ENCODE measurements at places on chromosomes 7 and 10.

DNA sequence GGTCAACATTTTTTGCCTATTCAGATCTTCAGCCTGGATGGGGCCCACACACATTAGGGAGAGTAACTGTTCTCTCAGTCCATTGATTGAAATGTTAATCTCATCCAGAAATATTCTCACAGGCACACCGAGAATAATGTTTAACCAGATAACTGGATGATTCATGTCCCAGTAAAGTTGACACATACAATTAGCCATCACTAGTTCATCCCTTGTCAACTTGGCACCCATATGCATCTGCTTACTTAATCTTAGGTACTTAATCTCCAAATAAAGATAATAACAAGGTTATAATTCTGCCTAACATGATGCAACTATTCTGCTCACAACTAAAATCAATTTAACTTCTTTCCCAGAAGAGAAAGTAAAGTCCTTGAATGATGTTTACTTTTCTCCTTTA, 502.6 kb downstream of the ADRA2A start:
- DNase-seq: no peak

DNA sequence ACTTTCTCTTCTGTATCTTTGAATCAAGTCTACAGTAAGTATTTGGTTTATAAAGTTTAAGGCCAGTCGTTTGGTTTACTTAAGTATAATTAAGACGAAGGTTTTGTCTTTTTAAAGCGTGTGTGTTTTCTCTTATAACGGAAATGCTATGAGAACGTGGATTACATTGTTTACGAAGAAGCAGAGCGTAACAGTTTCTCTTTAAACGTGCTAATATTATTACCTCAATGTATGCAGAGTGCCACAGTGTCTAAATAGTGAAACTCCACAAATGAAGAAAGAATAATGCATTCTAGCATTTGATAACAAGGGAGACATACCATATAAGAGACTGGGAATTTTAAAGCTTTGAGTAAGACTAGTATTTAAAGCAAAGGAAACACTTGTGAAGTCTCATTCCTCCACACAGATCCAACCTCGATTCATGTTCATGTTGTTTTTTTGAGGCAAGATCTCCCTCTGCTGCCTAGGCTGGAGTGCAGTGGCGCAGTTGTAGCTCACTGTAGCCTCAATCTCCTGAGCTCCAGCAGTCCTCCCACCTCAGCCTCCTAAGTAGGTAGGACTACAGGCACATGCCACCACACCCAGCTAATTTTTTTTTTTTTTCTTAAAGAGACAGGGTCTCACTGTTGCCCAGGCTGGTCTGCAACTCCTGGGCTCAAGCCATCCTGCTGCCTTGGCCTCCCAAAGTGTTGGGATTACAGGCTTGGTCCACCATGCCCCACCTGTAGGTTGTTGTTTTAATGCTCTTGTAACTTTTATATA, 75.1 kb downstream of the ANKRD61 start:
- no peak for DNase-seq

DNA sequence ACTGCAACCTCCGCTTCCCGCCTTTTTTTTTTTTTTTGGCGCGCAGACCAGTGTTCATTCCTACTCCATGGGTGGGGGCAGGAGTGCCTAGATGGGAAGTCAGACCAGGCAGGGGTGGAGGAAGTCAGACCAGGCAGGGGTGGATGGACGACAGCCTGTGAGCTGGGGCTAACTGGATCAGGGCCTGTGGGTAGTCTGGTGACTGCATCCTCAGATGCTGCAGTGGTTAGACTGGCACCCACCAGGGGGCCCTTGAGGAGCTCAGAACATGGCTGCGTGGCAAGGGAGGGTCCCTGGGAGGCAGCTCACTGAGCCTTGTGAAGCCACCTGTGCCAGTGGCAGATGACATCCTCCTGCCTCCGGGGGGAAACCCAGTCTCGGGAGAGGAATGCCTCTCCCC, 35.1 kb downstream of the RCC1L start:
- no peak for DNase-seq

GRCh38 chr10:26801831-26802230, 58.9 kb downstream of the ABI1 start:
- DNase-seq: no peak

DNA sequence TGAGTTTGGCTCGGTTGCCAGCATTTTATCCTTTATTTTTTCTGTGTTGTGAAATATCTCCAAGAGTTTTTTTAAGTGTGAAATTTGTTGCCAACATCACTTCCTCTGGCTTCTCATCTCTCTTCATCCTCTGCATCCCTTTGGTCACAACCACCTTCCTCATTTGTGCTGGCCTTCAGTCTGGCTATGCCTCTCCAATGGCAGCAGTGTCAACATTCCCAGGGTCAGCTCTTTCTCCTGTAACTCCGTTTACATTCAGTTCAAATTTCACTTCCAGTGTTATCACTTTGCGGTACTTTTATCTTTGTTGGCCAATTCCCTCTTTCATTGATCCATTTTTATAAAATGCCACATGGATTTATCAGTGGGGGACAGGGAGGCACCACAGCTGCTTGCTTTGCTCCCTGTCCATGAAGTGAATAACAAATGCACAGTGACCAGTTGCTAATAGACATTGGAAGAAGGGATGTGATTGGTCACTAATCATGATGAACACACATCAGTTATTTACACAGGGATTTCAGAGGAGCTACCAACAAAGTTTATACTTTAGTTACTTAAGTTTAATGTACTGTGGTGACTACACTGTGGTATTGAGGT, 311.4 kb upstream of the LRGUK start:
- no peak for DNase-seq

DNA sequence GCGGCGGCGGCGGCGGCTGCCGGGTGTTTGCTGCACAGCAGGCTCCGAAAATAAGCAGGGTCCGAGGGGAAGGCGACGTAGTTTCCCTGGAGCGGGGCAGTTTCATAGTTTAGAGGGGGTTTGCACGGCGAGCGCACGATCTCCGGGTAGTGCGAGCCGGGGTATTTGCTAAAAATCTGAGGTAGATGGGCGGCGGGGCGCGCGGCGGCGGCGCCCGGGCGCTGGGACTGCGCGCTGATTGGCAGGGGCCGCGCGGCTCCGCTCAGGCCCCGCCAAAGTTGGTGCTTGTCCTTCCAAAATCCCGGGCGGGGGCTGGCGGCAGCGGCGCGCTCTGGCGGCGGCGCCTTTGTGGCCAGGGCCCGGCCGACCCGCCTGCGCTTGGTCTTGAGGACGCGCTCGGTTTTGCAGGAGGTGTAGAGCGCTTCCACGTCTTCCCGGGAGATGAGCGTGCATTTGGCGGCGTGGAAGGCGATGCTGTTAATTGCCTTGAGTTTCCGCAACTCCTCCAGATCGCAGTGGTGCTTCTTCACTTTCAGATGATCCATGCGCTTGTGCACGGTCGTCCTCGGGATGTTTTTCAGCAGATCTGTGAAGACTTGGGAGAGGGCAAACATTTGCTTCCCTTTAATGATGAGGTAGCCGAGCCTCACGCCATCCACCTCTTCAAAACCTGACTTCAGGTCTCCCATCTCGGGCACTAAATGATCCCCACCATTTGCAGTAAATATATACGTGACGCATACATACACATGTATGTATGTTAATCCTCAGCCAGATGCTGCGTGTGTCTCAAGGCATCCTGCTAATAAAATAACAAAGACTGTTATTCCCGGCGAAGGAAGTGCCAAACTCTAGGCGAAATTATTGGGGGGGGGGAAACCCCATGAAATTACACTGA, 8.1 kb downstream of the SKIDA1 start:
- DNase-seq: no peak

GRCh38 chr10:33556620-33557019, 222.2 kb upstream of the NRP1 start:
- no peak for DNase-seq

- no peak for DNase-seq
Measured at GRCh38 chr10:5620966-5621365, 45.4 kb downstream of the ASB13 start.

DNA sequence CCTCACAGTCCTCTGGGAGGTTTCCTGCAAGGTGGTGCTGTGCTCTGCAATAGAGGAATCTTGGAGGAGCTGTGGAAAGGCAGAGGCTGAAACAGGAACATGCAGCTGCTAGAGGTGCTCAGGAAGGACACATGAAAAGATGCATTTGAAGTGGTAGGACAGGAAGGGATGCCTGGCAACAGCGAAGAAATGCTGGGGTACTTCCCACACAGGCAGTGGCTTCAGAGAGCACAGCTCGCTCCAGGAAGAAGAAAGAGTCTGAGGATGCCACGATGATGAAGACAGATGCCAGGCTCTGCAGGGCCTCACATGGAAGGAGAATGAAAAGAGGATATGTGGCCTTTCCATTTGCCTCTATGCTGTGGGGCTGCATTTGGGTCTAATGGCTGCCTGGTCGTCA, 77.0 kb upstream of the TMEM72 start:
- DNase-seq: no peak

- no peak for DNase-seq
Measured at GRCh38 chr7:116711790-116712189, 39.8 kb downstream of the MET start.

GRCh38 chr7:123472327-123472726, 62.1 kb downstream of the IQUB start:
- no peak for DNase-seq

- DNase-seq: no peak
Measured at GRCh38 chr10:31133251-31133791, 101.7 kb upstream of the ZNF438 start.

DNA sequence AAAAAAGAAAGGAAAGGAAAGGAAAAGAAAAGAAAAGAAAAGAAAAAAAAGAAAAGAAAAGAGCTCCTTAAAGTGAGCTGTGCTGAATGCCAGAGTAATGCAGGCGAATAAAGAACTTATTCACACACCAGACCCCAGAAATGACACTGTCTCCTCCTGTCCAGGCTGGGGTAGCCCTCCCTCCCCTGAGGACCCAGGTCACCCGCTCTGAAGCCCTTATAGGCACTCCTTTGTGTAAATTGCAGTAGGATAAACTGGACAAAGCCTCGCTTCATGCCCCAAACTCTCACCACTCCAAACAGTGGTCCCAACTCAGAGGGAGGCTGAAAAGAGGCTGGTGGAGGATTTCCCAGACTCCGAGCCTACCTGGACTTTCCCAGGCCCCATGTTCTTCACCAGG, 46.3 kb downstream of the PKD1L1 start:
- DNase-seq: no peak

- no peak for DNase-seq
Measured at GRCh38 chr7:149791-150636, 42.4 kb upstream of the FAM20C start.

DNA sequence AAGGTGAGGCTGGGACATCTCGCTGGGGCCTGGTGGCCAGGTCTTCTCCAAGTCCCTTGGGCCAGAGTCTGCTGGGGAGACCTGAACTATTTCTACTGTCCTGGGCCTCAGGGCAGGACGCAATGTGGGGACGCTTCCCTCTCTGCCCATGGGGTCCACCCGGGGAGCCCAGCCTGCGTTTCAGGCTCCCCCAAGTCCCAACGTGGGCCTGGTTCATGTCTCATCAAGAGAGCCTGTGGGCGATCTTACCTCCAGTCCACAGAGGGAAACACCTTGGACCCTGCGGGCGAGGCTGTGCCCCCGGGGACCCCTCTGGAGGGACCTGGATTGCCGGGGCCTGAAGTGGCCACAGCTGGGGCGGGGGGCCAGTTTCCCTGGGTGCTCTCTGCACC, 91.7 kb downstream of the DNAJB6 start:
- no peak for DNase-seq

DNA sequence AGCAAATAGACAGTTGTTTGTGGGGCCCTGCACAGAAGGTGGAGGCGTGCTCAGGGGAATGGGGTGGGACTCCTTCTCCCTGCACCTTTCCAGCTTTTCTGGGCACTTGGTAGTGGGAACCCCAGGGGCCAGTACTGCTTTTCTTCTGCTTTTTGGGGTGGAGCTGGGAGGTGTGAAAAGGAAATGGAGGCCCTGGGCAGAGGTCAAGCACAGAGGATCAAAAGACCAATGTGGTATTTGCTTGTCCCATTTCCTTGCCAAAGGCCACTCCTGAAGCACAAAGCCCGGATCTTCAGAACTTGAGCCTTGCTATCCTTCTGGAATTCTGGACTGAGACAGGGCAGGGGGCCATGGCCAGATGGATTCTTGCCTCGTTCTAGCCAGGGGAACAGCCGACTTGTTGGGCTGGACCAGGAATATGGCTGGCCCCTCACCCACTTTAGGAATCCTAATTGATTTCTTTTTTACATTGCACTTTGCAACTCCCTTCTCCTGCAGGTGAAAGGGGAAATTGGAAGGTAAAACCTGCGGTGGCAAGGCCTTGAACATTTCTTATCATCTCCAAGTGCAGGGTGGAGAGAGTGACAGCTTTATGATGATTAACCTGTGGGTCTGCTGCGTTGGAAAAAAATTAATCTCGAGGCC, 26.5 kb downstream of the ADRA2A start:
- DNase-seq: no peak

DNA sequence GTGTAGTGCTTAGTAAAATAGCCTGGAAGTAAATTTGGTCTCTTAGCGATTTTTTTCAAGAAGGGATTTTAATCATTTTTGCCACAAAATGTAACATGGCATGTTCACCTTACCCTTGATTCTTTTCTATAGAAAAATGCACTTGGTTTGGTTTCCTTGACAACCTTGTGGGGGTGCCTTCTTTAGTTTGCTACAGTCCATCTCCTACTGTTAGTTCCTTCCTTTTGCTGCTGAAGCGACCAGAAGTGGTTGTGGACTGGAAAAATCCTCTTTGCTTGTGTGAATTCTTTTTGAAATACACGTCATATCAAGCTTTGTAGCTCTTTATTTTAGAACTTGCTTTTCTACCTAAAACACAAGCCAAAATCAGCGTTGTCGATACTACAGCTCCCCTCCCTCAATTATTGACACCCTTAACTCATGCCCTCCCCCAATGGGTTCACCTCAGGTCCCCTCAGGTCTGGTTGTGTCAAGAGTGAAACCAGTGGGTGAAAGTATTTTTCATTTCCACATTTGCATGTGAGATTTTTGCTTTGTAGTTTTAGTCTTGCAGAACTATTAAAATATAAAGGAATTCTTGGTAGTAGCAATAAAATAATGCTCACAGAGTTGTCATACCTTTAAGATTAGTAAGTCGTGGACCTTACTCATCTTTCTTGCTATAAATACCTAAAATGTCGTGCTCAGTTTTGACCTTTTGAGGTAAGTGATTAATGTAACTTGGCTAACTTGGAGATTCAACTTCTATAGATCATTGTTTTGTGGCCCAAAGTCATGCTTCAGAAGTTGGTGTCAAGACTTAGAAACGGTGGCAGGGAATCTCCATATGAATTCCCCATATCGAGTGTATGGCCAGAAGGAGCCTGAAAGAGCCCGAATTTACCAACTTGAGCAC, 1.5 kb downstream of the ACTR3B start:
- DNase-seq: no peak

GRCh38 chr10:109880886-109881768, 42.2 kb downstream of the XPNPEP1 start:
- no peak for DNase-seq

DNA sequence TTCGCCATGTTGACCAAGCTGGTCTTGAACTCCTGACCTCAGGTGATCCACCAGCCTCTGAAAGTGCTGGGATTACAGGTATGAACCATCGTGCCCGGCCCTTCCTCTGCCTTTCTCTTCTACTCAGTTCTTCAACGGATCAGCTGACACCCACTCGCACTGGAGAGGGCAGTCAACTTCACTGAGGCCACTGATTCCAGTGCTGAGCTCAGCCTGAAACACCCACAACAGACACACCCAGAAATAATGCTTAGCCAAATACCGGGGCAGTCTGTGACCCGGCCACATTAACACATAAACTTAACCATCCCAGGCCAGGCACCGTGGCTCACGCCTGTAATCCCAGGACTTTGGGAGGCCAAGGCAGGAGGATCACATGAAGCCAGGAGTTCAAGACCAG, 119.3 kb upstream of the CHST15 start:
- DNase-seq: no peak

All from stimulated activated CD8-positive, alpha-beta memory T cell treated with anti-CD3 and anti-CD28 coated beads, Interleukin-4, amount 100 ng/mL, for 1 hour (primary cell).